ENCODE measurements at places on chromosomes 11 and 22. TPM values are rescaled to one million over a fixed set of nuclear protein-coding genes. Genes with fewer than 3 reads are reported as not detected.

MLC1 gene
- 2.4 TPM for total RNA-seq

AIFM3 gene
- 0.53 TPM for total RNA-seq

RASL10A gene
- total RNA-seq: 0.58 TPM

RHOG gene
- total RNA-seq: 4.9 TPM

PANX1 gene
- total RNA-seq: 30.7 TPM

DNAJB7 gene
- not detected for total RNA-seq

TALDO1 gene
- 62.9 TPM for total RNA-seq

OR52W1 gene
- not detected for total RNA-seq

CRYBB2 gene
- not detected for total RNA-seq

SYCE3 gene
- total RNA-seq: not detected

MYO18B gene
- total RNA-seq: 4.8 TPM

TTC9C gene
- 35.6 TPM for total RNA-seq

GAL gene
- total RNA-seq: 1.0 TPM

FGF3 gene
- total RNA-seq: not detected

MEI1 gene
- total RNA-seq: 0.95 TPM

CARD10 gene
- total RNA-seq: 4.5 TPM

PLAAT5 gene
- 1.9 TPM for total RNA-seq

UBQLN3 gene
- 0.58 TPM for total RNA-seq

OR52N4 gene
- not detected for total RNA-seq

SDHD gene
- total RNA-seq: 166 TPM

PLEKHB1 gene
- total RNA-seq: 1.0 TPM

ASRGL1 gene
- 5.1 TPM for total RNA-seq

SOX10 gene
- 4.5 TPM for total RNA-seq

KRTAP5-9 gene
- not detected for total RNA-seq

ZNHIT2 gene
- 2.6 TPM for total RNA-seq

ZPR1 gene
- 17.9 TPM for total RNA-seq

ZP1 gene
- total RNA-seq: not detected
